ENCODE measurements at places on chromosomes 2 and 18.

DNA sequence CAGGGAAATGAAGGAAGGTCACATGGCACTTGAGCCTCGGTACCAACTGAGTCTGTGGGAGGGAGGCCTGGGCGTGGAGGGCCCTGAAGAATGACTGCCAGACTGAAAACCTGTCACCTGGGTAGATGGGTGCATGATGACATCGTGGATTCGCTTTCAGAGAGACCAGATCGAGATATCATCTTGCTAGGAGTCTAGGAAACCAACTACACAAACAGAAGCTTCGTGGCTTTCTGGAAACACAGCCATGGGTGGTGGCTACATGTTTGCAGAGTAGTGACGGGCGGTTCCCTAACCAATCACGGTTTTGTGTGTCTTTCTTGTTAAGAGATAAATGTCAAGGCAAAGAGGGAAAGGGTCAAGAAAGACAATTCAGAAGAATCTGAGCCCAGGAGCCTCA, 155.0 kb downstream of the EIPR1 start:
- peaks cover 3% of the 10 kb centered on the region for H3K27me3 ChIP-seq
- peaks cover 5% of the 10 kb centered on the region for H3K4me1 ChIP-seq
- H3K36me3 ChIP-seq: peaks cover 28% of the 10 kb centered on the region

GRCh38 chr2:133948610-133949290, 305.1 kb upstream of the MGAT5 start:
- H3K27ac ChIP-seq: no peak overlapping the region
- H3K4me1 ChIP-seq: no peaks in the 10 kb centered on the region
- H3K36me3 ChIP-seq: no peaks in the 10 kb centered on the region
- no peak for DNase-seq
- no peaks in the 10 kb centered on the region for H3K27me3 ChIP-seq

DNA sequence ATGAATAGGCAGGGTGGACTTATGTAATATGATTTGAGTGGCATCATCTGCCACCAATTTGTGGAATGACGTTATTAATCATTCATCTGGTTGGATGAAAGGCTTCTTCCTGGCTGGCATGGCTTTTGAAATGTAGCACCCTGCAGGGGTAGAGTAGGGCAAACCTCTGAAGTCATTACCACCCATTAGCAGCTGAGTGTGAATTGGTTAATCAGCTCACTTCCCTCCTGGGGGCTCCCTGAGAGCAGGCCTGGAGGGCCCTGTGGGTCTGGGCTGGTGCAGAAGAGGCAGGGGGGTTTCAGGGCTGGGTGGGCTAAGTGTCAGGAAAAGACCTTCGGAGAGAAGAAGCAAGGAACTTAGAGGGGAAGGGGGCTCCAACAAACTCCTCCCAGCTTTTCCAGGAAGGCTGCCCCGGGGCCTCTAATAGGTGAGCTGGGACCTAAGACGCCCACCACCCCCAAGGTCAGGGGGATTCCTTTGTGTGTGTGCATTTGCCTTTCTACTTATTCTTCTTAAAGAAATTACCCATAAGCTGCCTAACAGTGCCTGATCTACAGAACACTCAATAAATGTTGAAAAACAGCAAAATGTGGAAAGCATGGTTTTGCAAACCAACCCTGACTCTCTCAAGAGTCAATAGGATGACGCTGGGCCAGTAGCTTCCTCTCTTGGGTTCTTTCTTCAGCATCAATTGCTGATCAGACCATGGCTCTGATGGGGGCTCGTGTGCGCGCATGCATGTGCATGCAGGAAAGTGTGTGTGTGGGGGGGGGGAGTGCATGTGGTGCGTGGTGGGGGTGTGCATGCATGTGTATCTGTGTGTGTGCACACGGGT, 49.7 kb upstream of the ZNF516 start:
- H3K4me3 ChIP-seq: no peak overlapping the region
- no peak for DNase-seq
- no peaks in the 10 kb centered on the region for H3K36me3 ChIP-seq
- no peak overlapping the region for H3K27ac ChIP-seq

DNA sequence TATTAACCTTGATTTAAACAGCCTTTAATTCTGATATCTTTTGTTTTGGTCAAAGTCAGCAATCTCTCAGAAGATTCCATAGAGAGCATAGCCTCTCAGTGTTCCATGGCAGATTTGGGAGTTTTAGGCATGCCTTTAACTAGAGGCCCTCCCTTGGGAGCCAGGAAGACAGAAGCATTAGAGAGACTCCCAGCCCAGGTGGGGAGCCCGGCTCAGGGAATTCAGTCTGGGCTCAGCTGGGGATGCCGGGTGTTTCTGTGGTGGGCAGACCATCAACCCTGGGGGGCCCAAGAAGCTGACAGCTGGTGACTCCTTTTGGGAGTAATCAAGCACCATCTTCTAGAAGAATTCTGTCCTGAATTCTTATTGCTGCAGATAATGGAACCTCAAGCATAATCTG, 99.7 kb upstream of the CELF4 start:
- H3K27me3 ChIP-seq: peaks cover 3% of the 10 kb centered on the region
- peaks cover 40% of the 10 kb centered on the region for H3K4me1 ChIP-seq
- DNase-seq: no peak
- H3K36me3 ChIP-seq: no peaks in the 10 kb centered on the region
- no peak overlapping the region for H3K4me3 ChIP-seq

- no peaks in the 10 kb centered on the region for H3K36me3 ChIP-seq
- no peak overlapping the region for H3K4me3 ChIP-seq
- peaks cover 4% of the 10 kb centered on the region for H3K4me1 ChIP-seq
- no peak overlapping the region for H3K27ac ChIP-seq
Observed at GRCh38 chr18:9753846-9754245, 45.7 kb downstream of the RAB31 start.

DNA sequence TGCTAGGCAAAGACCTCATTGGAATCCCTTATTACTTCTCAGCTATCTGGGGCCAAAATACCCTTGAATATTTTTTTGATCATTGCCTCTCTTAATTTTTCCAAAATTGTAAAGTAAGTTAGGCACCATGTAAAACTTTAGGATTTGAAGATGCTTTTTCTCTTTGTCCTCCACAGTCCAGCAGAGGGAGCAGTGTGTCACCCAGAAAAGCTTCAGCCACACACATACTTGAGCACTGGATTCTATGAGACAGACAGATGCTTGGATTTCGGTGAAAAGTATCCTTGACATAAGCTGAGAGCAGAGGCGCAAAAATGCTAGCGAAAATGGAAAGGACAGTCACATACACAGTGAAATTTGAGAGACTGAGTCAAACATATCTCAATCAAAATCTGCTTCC, 74.7 kb upstream of the KCNJ3 start:
- peaks cover 18% of the 10 kb centered on the region for H3K4me1 ChIP-seq
- H3K27me3 ChIP-seq: no peaks in the 10 kb centered on the region
- no peak overlapping the region for H3K27ac ChIP-seq
- peak; percentile 45 for DNase-seq
- no peaks in the 10 kb centered on the region for H3K36me3 ChIP-seq

DNA sequence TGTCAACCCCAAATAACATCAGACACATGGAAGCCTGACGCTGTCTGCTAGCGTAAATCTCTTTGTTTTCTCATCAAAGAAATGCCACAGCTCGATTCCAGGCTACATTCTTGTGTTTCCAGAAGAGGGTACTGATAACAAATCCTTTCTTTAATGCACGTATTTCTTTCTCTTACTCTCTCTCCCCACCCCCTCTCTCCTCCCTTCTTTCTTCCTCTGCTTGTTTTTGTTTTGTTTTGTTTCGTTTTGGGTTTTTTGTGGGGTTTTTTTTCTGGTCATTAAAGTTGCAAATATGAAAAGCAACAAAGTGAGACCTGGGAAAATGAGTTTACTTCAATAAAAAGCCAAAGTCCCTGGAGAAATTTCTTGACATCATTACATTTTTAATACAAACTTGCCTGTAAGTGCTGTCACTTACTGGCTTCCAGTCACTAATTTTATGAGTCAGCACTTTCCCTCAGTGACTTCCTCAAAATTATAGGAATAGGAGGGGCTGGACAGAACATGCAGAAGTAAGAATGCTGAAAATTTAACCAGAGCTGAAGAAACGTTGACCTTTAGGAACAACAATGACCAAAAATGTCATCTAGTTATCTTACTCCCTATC, 106.7 kb upstream of the NABP1 start:
- peak overlapping the region; percentile 18 for H3K4me3 ChIP-seq
- H3K4me1 ChIP-seq: peaks cover 11% of the 10 kb centered on the region
- DNase-seq: no peak
- H3K27me3 ChIP-seq: no peaks in the 10 kb centered on the region
- no peak overlapping the region for H3K27ac ChIP-seq
- H3K36me3 ChIP-seq: no peaks in the 10 kb centered on the region

- H3K4me3 ChIP-seq: peak overlapping the region; percentile 43
- no peaks in the 10 kb centered on the region for H3K36me3 ChIP-seq
- H3K4me1 ChIP-seq: peaks cover 25% of the 10 kb centered on the region
- no peak overlapping the region for H3K27ac ChIP-seq
- peaks cover 100% of the 10 kb centered on the region for H3K27me3 ChIP-seq
Observed at GRCh38 chr2:218999021-218999880, 6.0 kb upstream of the CRYBA2 start.
